ENCODE measurements at places on chromosomes 16 and 17.

DNA sequence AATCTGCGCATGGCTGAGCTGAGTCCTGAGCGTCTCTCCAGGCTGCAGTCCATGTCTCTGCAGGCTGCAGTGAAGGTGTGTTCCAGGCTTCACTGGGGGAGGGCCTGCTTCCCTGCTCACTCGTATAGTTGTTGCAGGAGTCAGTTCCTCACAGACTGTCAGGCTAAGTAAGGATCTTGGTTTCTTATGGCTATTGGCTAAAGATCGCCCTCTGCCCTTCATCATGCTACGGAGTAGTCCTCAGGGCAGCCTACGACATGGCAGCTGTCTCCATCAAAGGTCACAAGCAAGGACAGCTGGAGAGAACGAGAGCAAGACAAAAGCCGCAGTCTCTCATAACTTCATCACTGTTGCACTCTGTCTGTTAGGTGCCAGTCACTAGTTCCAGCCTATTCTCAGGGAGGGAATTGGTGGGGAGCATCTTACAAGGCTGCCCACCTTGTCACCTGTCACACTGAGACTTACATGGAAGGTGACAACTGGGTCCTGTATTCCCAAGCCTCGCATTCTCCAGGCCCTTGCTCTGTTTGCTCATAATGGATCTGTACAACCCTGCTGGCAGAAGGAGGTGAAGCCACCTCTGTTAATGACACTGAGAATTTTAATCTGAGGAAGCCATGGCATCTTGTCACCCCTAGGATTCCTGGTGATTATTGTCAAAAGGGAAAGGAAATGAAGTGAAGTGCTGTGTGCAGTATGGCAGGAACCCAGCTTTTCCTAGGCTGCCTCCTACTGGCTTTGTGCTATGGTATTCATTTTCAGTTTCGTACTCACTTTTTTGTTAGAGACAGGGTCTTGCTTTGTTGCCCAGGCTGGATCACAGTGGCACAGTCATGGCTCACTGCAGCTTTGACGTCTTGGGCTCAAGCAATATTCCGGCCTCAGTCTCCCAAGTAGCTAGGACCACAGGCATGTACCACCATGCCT is 43.4 kb downstream of the MFSD11 start:
- DNase-seq: no peak

DNA sequence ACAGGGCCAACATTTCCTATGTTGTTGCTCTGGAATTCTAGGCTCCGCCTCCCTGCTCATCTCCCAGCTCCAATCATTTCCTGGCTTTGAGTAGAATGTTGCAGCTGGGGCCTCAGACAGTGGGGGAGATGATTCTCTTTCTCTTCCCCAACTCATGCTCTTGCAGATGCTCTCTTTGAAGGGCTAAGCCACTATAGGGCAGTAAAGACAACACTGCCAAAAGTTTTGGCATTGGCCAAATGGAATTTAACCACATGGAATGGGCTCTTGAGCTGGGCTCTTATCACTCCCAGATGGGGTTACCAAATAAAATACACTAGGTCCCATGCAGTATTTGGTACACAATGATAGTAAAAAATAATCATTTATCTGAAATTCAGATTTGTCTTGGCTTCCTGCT is 19.6 kb upstream of the EFCAB13 start:
- no peak for DNase-seq

DNA sequence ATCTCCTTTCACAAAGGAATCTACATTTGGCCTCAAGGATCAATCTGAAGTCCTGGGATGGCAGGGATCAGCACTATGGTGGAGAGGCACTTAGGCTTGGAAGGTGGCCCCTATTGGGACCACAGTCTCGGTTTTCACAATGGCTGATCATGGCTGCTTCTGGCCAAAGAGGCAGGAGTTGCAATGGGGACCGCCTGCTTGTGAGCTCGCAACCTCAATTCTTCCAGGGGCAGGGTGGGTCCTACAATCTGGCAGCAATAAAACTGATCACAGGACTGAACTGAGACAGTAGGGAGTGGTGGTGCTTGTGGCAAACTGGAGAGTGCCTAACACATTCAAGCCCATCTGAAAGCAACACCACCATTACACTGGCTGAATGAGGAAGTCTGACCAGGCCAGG is 83.1 kb downstream of the NETO2 start:
- no peak for DNase-seq

DNA sequence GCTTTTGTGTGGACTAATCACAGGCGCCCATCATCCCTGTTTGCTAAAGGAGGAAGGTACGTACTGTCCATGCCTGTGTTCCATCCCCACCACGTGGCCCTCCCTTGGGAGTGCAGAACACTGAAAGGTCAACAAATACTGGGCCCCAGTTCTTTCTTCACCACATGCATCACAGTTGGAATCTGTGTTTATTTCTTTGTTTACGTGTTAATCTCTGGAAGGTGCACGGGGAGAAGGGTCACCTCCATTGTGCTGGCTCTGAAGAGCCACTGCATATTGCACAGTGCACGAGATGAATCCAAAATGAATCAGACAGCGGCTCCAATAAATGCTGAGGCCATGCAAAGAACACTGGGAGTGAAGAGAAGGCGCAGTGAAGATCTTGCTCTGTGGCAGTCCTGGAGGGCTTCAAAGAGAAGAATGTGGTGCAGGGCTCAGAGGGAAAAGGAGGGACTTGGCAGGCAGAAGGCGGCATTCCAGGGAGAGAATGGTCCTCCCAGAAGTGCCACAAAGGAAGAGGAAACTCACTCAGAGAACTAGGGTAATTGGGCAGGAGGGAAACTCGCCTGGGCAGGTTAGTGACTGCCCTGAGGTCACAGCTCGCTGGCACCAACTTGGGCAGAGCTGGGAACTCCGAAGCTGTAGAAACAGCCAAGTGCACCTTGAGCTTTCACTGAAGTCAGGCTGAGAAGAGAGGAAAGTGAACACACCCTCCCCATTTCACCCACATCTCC is 3.7 kb downstream of the RPH3AL start:
- DNase-seq: no peak

DNA sequence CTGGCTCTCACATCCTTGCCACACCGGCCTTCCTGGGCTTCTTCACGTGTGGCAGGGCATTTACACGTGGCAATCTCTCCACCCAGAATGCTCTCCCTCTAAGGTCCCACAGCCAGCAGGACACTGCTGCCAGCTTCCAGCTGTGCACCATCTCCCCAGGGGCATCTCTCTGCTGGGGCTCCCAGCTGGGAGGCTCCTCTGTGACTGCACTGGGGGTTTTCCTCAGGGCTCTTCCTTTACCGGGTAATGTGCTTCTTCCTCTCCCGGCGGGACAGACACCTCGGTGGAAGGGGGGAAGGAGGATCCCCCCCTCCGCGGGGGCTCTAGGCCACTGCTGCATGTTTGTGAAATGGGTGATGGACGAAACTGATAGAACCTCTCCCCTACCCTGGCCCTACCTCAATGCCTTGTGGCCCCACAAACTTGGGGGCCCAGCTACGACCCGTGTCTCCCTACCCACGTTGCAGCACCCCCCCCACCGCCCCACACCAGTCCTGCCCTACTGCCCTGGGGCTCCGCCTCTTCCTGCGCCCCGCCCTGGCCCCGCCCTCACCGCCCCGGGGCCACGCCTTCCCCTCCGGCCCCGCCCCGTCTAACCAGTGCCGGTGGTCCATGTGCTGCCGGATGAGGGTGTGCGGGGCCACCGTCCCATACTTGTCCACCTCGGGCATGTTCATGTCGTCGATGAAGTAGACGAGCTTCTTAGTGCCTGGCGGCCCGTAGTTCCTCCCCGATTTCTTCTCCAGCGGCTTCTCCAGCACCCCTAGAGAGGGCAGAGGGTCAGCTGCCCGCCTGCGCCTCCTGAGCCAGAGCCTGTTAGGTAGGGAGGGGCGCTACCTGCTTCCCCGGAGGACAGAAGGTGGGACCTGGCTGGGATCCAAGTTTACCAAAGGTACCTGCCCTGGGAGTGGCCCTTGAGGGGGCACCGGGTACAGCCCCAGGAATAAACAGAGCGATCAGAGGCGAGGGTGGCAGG is 92.6 kb downstream of the DNAH17 start:
- DNase-seq: peak; percentile 87

GRCh38 chr17:1109606-1110540 is 69.9 kb downstream of the ABR start:
- DNase-seq: peak; percentile 57

DNA sequence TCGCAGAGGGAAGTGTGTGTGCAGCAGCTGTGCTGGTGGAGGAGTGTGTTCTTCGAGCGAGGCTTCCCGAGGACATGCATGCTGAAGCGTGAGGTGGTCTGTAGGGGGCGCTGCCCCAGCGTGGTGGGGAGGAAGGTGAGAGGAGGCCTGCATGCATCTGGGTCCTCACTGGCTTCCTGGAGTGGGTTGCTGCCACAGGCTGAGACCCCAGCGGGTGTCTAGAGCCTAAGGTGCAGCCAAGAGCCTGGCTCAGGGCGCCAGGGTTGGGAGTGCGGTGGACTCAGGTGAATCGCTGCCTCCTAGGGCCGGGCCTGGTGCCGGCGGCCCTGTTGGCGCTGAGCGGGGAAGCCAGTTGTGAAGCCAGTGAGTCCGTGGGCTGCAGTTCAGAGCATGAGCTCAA is 7.5 kb upstream of the HSD3B7 start:
- DNase-seq: no peak

GRCh38 chr17:70073310-70073709 is 1.7 kb upstream of the KCNJ16 start:
- DNase-seq: no peak

DNA sequence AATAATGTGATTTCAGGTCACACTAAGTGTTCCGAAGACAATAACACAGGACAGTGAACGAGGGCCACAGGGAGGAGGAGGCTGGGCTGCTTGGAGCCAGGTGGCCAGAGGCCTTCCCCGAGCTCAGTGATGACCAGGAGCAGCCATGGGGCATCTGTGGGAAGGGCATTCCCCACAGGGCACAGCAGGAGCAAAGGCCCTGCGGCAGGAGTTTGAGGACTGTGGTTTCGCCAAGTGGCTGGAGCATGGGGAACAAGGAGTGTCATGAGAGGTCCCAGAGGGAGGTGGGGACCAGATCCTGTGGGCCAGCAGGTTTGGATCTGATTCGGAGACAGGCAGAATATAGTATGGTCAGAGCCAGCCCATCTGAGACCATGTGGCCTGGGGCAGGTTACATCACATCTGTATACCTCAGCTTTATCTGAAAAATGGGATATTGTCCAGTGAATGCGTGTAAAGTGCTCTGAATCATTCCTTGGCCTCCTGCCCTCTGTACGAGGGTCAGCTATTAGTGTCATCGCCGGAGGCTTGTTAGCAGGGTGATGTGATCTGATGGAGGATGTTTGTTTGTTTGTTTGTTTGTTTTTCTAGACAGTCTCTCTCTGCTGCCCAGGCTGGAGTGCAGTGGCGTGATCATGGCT is 176.8 kb downstream of the KATNIP start:
- DNase-seq: no peak

GRCh38 chr16:85067024-85067423 is 39.4 kb downstream of the KIAA0513 start:
- DNase-seq: no peak

- no peak for DNase-seq
Measured at GRCh38 chr17:57773557-57773956, 28.5 kb upstream of the CCDC182 start.

DNA sequence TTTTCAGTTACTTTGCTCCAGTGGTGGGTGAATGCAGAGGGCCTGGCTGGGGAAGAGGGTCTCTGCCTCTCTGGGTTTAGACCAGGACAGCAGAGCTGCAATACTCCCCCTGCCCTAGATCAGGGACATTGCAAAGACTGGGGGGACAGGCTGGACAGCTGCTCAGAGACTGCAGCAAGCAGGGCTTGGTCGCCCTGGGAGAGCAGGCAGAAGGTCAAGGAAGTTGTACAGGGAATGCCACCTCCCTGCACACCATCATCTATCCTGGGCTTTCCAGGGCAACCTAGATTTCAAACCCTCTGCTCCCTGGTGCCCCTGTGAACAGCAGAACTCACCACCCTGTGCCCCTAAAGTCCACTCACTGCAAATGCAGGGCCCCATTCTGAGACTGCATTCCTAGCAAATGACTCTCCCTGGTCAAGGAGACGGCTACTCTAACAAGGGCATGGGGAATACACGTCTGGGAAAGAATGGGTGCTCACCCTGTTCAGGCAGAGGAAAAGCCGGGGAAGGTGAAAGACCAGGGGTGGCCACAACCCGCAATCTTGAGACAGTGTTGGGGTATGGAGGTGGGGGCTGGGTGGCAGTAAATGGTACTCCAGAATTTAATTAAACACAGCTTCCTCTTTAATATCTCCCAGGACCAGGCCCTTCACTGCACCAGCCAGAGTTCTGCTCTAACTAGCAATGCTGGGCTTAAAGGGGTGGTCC is 1.0 kb downstream of the KIFC3 start:
- no peak for DNase-seq

- DNase-seq: no peak
Measured at GRCh38 chr17:82244413-82245133, 15.7 kb downstream of the SLC16A3 start.

DNA sequence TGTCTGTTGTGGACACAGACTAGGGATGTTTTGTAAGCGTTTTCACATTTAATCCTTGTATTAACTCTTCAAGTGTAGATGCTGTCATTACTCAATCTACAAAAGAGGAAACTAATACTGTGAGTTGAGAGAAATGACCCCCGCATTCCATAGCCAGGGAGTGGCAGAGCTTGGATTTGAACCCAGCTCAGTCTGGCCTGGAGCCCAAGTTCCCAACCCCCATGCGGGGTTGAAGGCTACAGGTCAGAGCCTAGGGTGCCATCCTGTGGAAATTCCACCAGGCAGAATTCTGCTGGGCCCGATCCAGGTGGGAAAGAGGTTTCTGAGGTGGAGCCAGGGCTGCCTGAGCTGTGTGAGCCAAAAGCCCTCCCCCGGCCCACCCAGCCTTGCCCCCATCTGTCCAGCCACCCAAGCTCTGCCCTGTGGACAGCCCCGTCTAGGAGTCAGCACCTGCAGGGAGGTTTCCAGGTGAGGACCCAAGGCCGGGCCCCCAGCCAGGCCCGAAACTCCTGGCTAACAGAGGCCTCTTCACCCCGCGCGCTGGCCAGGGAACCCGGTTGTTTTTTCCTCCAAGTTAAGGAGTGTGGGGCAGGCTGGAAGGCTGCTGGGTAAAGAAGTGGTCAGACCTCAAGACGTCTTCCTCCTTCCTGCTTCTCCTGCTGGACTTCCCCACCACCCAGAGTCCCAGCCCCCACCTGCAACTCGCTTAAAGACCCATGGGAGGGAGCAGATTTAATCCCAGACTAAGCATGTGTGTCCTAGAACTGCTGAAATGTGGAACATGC is 5.7 kb downstream of the MMP15 start:
- no peak for DNase-seq

- DNase-seq: no peak
Measured at GRCh38 chr16:88807142-88807625, 3.6 kb downstream of the CDT1 start.

- no peak for DNase-seq
Measured at GRCh38 chr17:80927791-80928216, 63.8 kb upstream of the CHMP6 start.

DNA sequence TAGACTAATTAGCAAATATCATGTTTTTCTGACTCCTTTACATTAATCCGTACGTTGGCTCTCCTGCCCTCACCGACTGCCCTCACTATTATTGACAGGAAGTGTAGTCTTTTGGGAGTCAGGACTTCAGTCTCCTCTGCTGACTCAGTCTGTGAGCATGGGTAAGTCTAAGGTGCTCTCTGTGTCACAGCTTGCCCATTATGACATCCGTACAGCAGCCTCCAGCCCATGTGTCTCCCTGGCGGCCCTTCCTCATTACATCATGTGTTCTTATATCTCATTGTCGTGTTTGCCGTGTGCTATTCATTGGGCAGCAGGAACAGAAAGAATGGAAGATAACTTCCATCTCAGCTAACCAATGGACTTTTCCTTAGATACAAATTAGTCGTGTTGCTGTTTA is 77.5 kb downstream of the MRTFB start:
- DNase-seq: no peak

GRCh38 chr17:45320931-45321461 is 4.2 kb upstream of the MAP3K14 start:
- DNase-seq: no peak

GRCh38 chr17:46916211-46916610 is 6.7 kb upstream of the GOSR2 start:
- no peak for DNase-seq
